CMK (cell line): ENCODE measurements at places on chromosomes 1 and 21.

DNA sequence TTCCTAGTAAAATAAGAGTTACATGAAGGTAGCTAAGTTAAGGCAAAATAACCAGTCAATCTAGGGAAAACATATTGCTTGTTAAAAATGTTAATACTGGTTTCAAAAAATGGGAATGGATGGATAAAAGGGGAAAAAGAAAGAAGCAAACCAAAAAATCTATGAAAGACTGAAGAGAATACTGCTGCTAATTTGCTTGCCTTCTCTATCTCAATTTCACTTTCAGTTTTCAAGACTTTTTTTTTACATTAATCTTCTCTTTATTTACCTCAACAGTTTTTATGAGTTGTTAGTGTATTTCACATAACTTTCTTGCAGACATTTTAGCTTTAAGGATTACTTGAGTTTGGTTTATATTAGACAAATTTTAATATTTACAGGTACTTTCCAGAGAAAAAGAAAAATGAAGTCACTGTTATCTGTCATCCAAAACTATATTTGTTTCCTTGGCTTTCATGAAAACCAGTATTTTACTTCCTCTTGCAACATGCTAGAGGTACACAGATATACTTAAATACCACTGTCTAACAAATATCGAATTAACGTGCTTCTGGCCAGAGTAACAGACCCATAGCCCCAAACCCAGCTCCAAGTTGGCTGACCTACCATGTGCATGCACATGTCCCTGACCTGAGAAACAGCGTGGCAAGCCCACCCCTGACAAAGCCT lies 70.7 kb downstream of the COL24A1 start:
- no peak for DNase-seq

- no peak for DNase-seq
These were observed 195.2 kb downstream of the GABPA start for GRCh38 chr21:25929856-25930520.

DNA sequence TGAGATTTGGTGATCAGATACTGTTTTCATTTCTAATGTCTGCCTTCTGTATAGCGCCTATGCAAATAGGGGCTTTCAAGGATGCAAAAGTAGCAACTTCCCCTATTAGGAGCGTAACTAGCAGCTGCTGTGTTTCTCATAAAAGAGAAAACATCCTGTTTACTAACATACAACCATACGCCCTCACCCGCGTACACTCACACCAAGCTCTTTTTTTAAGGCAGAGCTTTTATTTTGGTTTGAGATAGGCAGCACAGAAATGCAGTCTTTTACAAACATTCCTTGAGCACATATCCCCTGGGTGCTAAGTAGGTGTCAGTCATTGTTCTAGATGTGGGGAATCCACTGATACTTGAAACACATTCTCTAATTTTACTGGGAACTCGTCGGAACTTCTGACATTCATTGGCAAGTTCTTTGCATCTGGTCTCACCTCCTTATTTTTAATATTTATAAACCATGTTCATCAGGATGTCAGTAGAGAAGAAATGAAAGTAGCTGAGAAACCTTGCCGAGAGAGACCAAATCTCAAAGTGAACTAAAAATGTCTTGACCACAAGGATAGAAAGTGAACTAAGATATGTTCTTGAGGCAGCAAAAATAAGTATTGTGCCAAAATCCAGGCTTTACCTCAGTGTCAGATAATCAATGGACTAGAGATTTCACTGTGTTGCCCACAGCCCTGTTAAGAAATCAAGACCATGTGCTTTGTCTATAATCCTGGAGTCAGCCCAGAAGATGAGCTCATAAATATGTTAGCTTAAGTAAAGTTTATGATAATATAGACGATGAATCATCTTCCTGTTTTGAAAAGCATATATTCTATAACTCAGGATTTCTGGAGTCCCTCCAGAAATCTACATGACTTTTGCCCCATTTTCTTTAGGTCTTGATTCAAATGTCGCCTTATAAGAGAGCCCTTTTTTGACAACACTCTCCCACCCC lies 350.9 kb downstream of the ST6GALNAC3 start:
- no peak for DNase-seq

DNA sequence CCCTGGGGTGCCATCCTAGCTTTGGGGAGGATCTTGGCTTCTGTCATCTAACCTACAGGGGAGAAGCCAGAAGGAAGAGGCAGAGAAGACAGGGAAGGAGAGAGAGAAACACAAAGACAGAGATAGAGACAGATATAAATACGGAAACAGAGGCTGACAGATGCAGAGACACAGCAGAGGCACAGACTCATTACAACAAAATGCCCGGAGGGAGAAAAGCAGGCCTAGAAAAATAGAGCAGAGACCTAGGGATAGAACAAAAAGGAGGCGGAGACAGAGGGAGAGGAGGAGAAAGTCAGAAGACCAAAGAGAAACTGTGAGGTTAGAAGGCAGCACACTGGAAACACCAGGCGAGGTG lies 1.9 kb downstream of the PEAR1 start:
- no peak for DNase-seq

DNA sequence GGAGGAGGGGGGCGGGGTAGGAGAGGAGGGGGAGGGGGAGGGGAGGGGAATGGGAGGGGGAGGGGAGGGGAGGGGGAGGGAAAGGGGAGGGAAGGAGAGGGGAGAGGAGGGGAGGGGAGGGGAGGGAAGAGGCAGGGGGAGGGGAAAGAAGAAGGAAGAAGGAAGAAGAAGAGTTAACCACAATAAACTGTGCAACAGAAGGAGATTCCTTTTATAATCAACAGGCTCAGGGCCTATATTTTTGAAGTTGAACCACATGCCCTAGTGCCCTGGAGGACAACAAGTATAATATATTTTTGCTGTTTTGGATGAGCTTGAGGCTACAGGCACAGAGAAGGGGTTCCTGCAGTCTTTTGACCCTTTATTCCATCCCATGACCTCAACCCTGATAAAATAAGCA lies 228.2 kb upstream of the IRF2BP2 start:
- no peak for DNase-seq

- DNase-seq = no peak
These were observed 22.2 kb upstream of the ZNF362 start for GRCh38 chr1:33234131-33234530.

GRCh38 chr1:204357551-204358490 lies 1.9 kb downstream of the PLEKHA6 start:
- DNase-seq = no peak

DNA sequence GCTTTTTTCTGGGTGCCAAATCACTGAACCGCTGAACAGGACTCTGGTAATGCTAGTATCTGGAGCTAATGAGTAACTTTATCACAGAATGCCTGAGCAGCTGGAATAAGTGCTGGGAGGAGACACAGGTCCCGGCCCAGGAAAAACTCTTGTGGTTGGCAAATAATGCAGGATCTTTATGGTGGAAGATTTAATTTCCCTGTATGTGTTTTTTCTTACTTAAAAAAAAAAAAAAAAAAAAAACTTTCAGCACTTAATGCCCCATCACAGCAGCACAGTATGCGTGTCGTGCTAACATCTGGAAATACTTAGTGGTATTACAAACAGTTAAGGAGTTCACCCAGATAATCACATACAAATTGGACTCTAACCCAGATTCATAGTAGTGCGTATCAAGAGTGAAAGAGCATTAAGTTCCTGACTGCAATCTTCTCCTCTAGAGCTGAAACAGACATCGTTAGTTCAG lies 220.7 kb downstream of the TOMM20 start:
- DNase-seq = no peak

- DNase-seq = no peak
These were observed 257.5 kb downstream of the TOMM20 start for GRCh38 chr1:234871039-234871709.

GRCh38 chr1:14672005-14672404 lies 73.5 kb downstream of the KAZN start:
- no peak for DNase-seq

- no peak for DNase-seq
These were observed 99.0 kb upstream of the WLS start for GRCh38 chr1:68331117-68331865.

DNA sequence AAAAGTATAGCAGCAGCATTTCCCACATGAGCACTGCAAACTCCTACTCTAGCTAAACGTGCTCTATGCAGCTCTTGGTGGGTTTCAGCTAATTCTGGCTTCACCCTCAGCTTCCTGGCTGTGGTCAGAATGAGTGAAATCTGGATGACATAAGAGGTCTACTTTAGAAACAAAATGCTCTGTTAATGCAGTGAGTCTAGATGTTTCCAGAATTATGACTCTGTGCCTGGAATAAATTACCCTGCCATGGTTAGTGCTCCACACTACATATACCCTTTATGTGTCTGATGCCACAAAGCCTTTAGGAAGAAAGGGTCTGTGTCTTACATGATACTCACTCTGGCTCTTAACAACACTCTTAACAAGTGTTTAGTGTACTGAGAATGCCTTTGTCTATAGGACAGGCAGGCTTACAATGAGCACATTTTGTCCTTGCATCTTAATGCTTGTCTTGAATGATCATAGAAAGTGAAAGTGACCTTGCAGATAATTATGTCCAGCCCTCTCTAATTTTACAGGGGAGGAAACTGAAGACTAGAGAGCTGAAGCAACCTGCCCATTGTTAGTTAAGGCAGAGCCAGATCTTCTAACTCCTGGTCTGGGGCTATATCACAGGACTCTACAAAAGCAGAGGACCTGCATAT lies 9.2 kb downstream of the S100A10 start:
- no peak for DNase-seq

GRCh38 chr1:7421471-7422075 lies 349.5 kb upstream of the VAMP3 start:
- no peak for DNase-seq

DNA sequence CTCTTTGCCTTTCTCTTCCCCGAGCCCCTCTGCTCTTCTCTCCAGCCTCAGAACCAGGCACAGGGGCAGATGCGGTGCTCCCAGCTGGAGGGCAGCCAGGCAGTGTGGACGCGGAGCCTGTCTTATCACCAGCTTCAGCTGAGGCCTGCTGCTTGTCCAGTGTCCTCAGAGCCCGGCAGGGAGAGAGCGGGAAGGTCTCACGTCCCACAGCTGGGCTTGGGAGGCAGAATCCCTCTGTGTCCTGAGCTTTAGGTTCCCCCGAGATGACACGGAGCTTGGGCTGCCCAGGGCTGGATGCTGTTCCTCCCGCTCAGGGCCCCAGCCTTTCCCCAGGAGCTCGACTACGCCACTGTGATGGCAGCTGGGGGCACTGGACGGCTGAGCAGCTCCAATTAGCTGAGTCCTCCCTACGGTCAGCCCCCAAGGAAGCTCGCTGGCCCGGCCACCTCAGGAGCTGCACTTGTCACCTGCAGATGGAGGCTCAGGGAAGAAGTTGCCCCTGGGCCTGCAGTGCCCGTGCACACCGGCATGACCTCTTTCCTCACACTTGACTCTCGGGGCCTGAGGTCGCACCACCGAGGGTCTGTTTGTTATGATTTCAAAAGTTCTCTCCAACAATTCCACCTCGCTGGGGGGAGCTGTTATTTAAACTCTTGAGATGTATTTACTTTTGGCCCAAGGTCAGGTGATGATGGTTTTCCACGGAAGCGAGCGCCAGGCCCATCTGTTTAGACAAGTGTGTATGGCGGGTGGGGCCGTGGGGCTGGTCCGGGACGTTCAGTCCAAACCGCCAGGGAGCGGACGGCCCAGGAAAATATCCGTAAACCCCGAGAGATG lies 127.3 kb downstream of the SIK1 start:
- DNase-seq = no peak

GRCh38 chr1:41500378-41500777 lies 15.9 kb upstream of the EDN2 start:
- DNase-seq = no peak

- DNase-seq = no peak
These were observed 49.7 kb upstream of the RAP1A start for GRCh38 chr1:111569913-111570312.
